ENCODE measurements at places on chromosomes 5 and 9.

GRCh38 chr5:64384765-64385164 lies 121.0 kb upstream of the RGS7BP start:
- peak; percentile 60 for DNase-seq

DNA sequence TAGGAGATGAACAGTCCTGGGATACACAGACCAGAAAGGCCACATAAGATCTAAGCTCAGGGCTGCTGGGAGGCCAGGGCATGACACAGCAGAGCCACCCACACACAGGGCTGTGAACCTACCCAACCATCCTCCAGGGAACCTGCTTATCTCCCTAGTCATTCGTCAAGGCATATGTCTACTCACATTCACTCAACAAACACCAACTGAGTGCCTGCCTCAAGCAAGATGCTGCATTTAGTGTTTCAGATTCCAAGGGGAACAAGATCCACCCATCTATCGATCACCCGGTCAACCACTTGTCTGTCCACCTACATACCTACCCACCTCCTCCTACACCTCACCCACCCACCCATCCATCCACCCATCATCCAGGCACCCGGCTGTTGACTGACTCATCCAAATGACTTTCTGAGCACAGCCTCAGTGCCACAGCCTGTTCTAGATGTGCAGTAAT lies 1.9 kb downstream of the DPM2 start:
- peak; percentile 42 for DNase-seq

DNA sequence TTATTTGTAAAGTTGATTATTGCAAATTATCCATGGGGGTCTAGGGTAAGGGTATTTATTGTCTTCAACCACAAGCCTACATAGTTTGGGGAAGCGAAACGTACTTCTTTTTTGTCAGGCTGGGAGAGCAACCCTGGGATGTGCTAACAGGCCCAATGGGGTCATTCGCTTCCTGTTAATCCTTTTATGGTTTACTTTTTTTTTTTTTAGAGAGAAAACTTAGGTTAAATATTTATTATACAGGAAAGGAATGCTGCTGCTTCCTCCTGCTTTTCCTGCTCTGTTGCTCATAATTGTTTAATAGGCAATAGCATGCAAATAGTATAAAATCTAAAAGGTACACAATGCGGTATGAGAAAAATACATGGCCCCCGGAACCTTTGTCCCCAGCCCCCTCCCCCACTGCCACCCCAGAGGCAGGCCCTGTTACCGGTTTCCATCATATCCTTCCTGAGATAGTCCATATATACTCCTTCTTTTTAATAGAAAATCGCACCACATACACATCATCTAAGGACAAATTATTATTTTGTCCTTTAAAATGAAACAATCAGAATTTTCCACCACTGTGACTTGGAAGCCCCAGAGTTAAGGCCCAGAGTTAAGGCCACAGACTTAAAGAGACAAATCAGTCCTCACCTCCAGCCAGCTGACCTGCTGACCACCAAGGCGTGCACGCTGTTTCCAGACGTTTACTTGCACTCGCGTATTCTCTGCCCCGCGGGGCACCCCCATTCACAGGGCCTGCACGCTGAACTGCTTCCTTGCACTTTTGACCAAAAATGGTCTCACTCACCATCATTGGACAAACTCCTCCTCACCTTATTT lies 83.9 kb downstream of the NDFIP1 start:
- no peak for DNase-seq

GRCh38 chr9:84694248-84694647 lies 24.7 kb downstream of the NTRK2 start:
- no peak for DNase-seq

DNA sequence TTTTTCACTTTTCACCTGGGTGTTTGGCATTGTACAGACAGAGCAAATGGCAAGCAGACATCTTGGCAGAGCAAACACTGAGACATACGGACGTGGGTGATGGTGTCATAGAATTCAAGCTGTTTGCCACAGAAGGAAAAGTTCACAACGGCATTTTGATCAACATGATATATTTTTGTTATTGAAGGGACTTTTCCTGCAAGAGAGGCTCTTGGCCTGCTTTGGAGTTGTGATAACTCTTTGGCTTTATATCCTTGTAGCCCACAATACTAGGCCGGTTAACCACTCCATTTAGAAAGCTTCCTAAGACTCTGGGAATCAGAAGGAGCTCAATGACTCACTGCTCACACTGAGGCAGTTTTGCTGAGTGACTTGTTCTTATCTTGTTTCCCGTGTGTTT lies 1038.3 kb downstream of the TLE1 start:
- peak; percentile 87 for DNase-seq

DNA sequence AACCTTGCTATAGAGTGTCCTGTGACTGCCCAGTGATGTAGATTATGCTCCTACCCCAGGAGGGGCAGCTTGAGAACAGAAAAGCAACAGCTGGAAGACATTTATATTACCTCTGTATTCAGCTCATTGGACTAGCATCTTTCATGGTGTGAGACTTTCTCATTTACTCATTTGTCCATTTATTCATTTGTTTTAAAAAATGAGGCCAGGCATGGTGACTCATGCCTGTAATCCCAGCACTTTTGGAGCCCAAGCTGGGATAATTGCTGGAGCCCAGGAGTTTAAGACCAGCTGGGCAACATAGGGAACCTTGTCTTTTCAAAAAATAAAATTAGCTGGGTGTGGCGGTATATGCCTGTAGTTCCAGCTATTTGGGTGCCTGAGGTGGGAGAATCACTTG lies 130.0 kb upstream of the LHFPL2 start:
- no peak for DNase-seq

GRCh38 chr9:105535920-105536668 lies 21.8 kb upstream of the FKTN start:
- DNase-seq = no peak

- no peak for DNase-seq
Measured at GRCh38 chr5:146660376-146660960, 144.5 kb upstream of the GPR151 start.

GRCh38 chr5:64690417-64691151 lies at the start of gene SHISAL2B:
Gene SHISAL2B, plus strand, starts transcription at chr5:64690503. Its CDS starts 121 bp downstream, at chr5:64690624.
- DNase-seq = no peak

- DNase-seq = no peak
Measured at GRCh38 chr9:107896544-107896943, 407.0 kb upstream of the KLF4 start.

Measured in brain microvascular endothelial cell (primary cell).